ENCODE measurements at places on chromosomes 2 and 18.
A peak's percentile ranks its signal among the peaks of the same experiment; 100 is the strongest.

DNA sequence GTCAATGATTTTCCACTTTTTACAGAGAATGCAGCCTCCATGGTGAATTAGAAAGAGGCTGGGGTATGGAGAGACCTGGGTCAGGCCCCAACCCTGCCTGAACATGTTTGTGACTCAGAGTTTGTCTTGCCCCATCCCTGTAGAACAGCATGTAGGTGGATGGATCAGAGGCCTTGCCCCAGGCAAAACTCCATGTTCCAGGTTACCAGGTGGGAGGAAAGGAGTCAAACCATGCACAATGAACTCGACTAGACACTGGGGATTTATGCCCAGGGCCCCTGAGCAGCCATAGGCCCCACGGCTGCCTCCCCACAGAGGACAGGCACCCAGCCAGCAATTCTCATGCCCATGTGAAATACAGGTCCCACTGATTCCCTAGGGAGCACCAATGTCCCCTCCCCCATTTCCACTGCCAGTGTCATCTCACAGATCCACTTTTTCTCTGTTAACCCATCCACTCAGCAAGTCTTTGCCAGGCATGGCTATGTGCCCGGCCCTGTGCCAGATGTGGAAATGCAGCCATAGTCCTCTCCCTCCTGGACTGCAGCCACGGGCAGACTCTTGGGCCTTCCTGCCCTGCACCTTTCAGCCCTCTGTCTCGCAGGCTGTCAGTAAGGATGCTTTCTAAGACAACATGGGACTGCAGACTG, 737.8 kb upstream of the HS6ST1 start:
- DNase-seq, result no peak

DNA sequence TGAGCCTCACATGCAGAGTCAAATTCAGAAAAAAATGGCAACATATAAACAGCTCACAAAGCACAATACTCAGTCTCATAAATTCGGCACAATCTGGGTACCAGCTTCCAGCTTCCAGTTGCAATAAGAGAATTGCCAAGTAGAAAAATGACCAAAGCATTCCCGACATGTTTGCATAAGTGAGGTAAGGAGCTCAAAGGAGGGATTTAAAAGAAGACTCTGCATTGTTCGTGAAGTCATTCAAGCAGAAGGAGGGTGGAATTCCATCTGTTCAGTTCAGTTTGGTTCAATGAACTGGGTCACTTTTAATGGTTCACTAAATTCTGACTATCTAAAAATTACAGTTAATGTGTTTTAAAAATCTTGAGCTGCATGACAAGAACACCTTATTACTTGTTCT, 106.7 kb upstream of the KLHL14 start:
- no peak for DNase-seq

GRCh38 chr2:75053484-75054112, 95.2 kb downstream of the POLE4 start:
- DNase-seq, result peak; percentile 11

DNA sequence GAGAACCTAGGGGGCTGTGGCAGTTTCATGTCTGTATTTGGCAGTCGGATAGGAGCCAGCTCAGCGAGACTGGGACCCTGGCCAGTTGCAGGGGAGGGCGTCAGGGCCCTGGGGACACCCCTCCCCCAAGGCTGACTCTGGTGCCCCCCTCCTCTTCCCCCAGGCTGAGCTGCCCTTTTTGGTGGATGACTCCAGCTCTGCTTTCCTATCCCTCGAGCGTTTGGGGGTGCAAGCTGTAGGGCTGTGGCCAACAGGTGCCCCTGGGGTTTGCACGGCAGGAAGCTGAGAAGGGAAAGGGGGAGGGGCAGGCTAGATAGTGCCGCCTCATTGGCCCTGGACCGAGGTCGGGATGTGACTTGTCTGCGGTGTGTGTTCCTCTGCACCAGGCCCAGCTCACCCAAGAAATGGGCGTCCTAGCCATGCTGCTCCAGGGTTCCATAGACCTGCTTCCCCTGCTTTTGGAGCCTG, 26.4 kb downstream of the SPEG start:
- DNase-seq, result no peak

DNA sequence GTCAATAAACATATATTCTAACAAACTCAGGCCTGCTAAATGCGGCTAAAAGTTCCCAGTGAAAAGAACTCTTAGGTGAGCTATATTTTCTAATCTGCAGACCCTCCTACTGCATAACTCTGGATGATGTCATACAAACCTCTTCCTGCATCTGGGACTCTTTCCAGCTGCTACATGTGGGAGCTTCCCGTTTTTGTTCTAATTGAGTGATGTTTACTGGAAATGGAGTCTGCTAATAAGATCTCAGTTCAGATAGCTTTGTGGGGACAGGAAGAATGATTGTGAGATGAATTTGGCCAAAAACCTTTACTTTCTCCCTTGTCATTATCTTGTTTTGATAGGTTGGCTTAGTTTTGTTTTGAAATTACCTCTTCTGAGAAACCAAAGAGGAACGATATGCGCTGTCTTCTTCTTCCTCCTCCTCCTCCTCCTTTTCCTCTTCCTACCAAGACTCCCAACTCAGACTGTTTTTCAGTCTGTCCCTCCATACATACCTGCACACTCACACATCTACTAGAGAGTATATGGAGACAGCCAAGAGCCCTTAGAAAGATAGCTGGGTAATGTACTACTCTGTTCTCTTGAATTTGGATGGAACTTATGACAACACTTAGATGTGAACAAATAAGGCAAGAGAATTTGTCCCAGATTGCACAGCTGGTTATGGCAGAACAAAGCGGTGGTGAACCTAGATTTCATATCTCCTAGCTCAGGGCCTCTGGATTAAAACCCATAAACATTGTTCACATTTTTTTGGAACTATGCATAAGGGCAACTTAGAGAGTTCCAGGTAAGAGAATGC, 39.8 kb upstream of the AAK1 start:
- peak; percentile 36 for DNase-seq

- DNase-seq, result no peak
These were observed 22.2 kb downstream of the KCNG2 start for GRCh38 chr18:79819968-79820351.

DNA sequence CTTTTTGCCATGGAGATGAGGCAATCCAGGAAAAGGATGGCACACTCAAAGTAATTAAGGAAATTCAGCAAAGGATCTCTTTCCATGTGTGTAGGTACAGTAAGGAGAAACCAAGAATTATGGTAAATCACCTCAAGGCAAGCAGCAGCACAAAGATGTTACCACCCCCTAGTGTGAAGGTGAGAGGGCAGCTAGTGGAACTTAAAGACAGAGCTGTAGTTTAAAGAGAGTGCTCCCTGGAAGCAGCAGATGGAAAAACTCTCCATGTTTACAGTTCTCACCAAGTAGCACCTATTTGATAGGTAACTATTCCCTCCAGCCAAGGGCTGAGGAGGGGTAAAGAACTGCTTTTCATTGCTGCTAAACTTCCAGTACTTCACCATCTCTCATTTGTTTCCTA, 860.4 kb upstream of the CRIM1 start:
- no peak for DNase-seq

DNA sequence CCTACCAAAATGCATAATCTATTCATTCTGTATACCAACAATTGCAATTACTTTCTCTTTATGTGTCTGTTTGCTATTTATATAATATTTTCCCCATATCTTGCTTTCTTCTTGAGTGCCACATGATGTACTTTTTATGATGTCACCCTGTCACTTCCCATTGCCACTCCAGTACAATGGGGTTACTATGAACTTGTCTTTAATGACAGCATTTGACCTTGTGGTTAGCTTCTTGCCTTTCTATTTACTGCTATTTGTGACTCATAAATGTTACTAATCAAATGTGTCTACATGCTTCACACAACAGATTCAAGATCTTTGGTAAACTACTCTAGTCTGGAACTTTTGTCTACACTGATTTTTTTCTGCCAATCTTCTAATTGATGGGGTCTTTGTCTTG, 486.3 kb downstream of the NR4A2 start:
- DNase-seq, result no peak

GRCh38 chr2:144510294-144510991, 9.5 kb downstream of the ZEB2 start:
- DNase-seq, result no peak

GRCh38 chr2:118320658-118321057, 232.4 kb downstream of the INSIG2 start:
- DNase-seq, result no peak

DNA sequence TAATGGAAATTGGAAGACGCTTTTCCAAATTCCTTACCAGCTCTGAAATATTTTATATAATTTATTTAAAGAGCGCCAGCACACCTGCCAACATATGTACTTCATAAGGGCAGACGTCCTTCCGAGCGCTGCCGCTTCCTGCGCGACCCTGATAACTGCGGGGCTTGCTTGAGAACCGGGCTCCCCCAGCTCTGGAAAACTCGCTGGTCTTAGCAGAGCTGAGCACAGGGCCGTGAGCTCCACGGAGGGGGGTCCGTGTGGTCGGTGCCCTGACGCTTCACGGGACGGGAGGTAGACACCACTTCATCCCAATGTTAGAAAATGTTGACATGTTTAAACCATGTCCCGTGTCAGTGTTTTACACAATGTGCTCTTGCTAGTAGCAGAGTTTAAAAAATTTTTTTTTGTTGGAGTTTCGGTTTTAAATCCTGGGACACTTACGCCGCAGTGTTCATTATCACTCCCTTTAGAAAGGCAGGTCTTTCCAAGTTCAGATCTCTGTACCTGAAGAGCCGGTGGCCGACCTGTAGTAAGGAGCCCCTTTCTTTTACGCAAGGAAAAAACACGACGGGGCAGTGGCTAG, 1.6 kb downstream of the NFATC1 start:
- DNase-seq, result no peak

DNA sequence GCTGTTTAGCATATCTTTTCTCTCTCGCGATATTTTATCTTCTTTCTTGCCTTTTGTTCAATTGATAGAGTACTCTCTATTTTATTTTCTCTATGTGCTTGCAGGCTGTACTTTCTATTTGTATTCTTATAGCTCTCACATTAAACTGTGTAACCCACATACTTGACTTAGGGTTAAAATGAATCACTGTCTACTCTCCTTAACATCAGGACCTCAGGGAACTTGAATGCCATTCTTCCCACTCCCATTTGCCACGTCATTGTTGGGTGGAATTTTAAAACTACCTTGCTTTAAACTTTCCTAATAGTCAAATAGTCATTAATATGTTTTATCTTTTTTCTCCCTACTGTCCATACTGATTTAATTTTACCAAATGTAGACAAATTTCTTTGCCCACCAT, 269.7 kb downstream of the ALPK2 start:
- DNase-seq, result no peak

DNA sequence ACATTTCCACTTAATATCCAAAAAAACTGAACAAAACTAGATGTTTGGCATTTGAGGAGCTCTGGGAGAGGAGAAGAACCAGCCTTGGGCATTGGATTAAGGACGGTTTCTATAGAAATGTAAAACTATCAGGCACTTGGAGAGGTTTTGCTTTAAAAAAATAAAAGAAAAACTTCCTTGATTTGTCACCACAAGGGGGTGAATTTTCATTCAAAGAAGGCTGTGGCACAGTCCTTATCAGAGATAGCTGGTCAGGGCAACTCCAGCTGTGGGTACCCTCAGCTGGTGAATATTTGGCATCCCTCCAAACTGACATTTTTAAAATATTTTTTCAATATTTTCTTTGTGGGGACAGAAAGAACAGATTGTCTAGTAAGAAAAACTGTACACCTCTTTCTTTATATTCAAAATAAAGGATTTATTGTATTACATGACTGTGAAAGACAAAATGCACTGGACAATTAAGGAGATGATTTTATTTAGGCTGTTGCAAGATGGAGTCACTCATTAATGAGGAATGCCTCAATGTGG, 46.1 kb upstream of the TBC1D8 start:
- no peak for DNase-seq

- DNase-seq, result peak; percentile 78
These were observed 800 bp downstream of the IL1RL2 start for GRCh38 chr2:102187496-102188150.

DNA sequence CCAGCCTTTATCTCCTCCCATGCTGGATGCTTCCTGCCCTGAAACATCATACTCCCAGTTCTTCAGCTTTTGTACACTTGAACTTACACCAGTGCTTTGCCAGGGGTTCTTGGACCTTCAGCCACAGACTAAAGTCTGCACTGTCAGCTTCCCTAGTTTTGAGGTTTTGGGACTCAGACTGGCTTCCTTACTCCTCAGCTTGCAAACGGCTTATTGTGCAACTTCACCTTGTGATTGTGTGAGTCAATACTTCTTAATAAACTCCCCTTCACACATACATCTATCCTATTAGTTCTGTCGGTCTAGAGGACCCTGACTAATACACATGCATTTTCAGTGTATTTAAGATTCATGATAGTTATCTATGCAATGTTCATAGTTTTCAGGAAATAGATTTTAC, 35.8 kb upstream of the ZNF804A start:
- no peak for DNase-seq

GRCh38 chr2:99810225-99810624, 320.4 kb upstream of the REV1 start:
- no peak for DNase-seq

GRCh38 chr18:25261768-25262167, 90.2 kb downstream of the ZNF521 start:
- no peak for DNase-seq

GRCh38 chr2:165376571-165376975, 92.9 kb upstream of the CSRNP3 start:
- no peak for DNase-seq

Measured in AG08396 (cell line).